ENCODE measurements at places on chromosomes 4 and X. TPM values are rescaled to one million over a fixed set of nuclear protein-coding genes. Genes with fewer than 3 reads are reported as not detected.

- H3K4me3 ChIP-seq: no peak overlapping the region
- no peaks in the 10 kb centered on the region for H3K27me3 ChIP-seq
- no peak for DNase-seq
Measured at GRCh38 chr4:151665022-151665784, 95.6 kb downstream of the GATB start.

DNA sequence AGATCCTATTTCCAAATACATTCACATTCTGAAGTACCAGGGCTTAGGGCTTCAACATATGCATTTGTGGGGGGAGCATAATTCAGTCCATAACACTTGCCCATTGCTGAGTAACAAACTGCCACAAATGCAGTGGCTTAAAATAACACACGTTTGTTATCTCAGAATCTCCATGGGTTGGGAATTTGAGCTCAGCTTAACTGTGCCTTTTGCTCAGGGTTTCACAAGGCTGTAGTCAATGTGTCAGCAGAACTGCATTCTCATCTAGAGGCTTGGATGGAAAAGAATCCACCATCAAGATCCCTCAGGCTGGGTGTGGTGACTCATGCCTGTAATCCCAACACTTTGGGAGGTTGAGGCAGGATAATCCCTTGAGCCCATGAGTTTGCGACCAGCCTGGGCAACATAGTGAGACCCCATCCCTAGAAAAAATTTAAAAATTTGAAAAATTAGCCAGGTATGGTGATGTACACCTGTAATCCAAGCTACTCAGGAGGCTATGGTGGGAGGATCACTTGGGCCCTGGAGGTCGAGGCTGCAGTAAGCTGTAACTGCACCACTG is 25.8 kb upstream of the TBL1X start:
- H3K36me3 ChIP-seq: no peaks in the 10 kb centered on the region
- no peak overlapping the region for H3K4me3 ChIP-seq
- peaks cover 2% of the 10 kb centered on the region for H3K4me1 ChIP-seq
- DNase-seq: no peak
- no peaks in the 10 kb centered on the region for H3K27me3 ChIP-seq
- no peak overlapping the region for H3K27ac ChIP-seq

- H3K27ac ChIP-seq: no peak overlapping the region
- DNase-seq: no peak
- no peaks in the 10 kb centered on the region for H3K36me3 ChIP-seq
- H3K4me1 ChIP-seq: peaks cover 7% of the 10 kb centered on the region
- H3K4me3 ChIP-seq: no peak overlapping the region
- H3K27me3 ChIP-seq: peaks cover 43% of the 10 kb centered on the region
Measured at GRCh38 chr4:24978291-24979075, 52.3 kb downstream of the LGI2 start.

The KDM6A gene
- total RNA-seq: 17.6 TPM

DNA sequence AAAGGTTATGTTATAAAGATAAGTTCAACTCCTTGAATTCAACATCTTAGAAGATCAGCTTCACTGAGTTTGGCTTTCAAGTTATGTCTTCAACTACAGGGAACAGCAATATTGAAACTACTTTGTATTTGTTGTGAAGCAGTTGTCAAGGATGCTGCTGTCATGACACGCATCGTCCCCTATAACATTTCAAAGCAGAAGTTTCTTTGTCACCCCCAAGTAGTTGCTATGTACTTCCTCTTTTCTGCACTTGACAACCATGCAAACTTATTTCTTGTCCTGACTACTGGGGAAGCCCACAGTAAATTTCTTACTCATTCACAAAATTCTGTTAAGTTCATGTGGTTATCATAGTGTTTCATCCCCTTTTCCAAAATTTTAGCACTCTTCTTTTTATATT is 14.3 kb downstream of the ANTXR2 start:
- no peak overlapping the region for H3K27ac ChIP-seq
- H3K36me3 ChIP-seq: peaks cover 24% of the 10 kb centered on the region
- H3K4me3 ChIP-seq: no peak overlapping the region
- no peaks in the 10 kb centered on the region for H3K4me1 ChIP-seq
